ENCODE measurements at places on chromosomes 6 and 20.

GRCh38 chr6:150783813-150784212 lies 81.7 kb upstream of the MTHFD1L start:
- no peak for DNase-seq

GRCh38 chr20:46132705-46133120 lies 14.6 kb downstream of the CD40 start:
- peak; percentile 16 for DNase-seq

DNA sequence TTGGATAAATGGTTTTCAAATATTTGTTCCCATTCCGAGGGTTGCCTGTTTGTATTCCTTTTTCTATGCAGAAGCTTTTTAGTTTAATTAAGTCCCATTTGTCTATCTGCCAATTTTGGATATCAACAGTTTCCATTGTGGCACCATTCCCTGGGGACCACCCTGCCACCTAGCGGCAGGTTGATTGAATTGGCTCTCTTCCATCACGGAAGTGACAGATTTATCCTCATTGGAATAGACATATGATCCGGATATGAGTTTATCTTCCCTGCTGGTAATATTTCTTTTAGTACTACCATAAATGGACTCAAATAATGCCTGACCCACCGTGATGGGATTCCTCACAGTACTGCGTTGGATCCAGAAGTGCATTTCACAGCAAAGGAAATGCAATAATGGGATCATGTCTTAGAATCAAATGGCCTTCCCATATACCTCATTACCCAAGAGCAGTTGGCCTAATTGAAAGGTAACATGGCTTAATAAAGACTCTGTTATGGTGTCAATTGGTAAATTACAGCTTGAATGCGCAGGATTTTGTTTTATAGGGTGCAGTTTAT lies 327.0 kb downstream of the BMP2 start:
- no peak for DNase-seq

- no peak for DNase-seq
These were observed 93.2 kb downstream of the GMPR start for GRCh38 chr6:16331384-16332174.

GRCh38 chr20:49214571-49214970 lies 4.6 kb upstream of the DDX27 start:
- DNase-seq, result no peak

DNA sequence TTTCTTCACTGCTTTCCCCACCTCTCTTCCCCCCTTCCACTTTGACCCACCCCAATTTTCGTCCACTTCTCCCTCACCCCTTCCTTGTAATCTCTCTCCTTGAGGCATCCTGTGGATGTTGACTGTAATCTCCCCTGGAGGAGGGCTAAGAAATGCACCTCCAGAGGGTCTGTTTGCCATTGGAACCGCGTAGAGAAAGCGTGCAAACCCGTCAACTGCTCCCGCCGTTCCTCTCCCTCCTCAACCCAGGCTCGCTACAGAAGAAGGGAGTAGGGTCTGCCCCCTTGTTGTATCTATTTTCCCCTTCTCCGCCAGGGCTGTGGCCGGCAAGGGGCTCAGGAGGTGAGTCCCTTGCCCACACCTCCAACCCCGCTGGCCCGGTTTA lies 502 bp upstream of the HTR1E start:
- DNase-seq, result no peak

DNA sequence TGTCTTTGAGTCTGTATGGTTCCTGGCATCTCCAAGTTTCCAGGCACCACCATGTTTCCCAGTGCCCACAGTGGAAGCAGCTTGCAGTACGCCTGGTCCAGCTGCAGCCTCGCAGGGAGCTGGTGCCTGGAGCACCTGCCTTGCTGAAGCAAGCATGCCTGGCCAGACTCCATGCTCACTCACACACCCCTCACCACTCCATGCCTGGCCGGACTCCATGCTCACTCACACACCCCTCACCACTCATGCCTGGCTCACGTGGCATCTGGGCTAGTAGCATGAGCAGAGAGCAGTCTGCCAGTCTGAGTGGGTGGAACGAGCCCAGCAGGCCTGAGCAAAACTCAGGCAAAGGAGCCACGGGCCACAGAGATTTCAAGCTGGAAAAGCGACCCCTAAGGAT lies 214.3 kb downstream of the TFAP2C start:
- no peak for DNase-seq

DNA sequence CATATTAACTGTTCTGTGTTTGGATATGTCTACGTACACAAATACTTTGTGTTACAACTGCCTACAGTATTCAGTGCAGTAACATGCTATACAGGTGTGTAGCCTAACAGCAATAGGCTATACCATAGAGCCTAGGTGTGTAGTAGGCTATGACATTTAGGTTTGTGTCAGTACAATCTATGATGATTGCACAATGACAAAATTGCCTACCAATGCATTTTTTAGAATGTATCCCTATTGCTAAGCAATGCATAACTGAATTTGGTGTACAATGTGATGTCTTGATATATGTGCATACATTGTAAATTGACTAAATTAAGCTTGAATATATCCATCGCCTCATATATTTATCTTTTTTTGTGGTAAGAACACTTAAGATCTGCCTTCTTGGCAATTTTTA lies 48.9 kb downstream of the C6orf118 start:
- DNase-seq, result no peak

DNA sequence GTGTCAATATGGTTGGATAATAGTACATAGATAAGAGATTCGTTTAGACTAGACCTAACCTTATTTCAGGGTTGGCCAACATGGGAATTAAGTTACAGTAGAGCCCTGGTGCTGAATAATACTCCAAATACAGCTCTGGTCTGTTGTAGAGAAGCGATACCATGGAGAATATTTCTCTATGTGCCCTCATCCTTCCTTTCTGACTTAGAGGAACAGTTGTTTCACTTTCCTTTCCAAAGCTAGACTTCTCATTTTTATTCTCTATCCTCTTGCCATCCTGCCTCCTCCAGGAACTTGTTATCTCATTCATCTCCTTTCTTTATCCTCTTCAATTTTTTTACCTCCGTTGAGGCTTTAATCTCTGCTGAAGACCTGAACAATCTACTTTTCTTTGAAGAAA lies 68.9 kb downstream of the EDN1 start:
- DNase-seq, result no peak

DNA sequence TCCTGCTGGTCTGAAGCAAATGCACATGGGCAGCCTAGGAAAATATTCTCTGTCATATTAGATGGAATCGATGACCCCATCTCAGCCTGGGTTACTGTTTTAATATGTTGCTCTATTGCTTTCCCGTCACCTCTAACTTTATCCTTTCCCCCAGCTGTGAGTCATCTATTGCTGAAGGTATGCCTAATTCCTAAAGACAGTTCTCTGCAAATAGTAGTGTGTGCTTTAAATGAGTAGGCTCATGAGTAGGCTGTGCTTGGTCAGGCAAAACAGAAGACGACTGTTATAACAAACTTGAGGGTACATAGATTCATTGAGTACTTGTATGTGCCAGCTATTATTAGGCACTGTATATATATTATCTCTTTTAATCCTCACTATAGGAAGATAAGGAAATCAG lies 47.2 kb downstream of the CTNNBL1 start:
- DNase-seq, result no peak

GRCh38 chr20:3744806-3745685 lies 12.6 kb downstream of the HSPA12B start:
- no peak for DNase-seq

DNA sequence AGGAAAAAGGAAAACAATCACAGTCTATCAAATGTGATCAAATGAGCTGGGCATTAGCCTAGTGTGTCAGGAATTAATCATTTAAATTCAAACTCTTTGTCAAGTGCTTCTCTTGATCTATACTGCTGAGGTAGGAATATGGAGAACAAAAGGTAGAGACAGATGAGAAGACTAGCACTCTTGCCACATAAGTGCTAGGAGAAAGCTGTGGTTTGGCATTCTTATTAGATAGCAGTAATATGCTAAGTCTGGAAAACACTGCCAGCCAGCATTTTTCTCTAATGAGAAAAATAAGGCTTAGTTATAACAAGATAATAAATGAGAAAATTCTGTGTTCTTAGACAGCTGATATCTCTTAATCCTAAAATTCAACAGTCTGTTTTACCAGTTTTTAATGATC lies 38.9 kb downstream of the ORC3 start:
- no peak for DNase-seq

GRCh38 chr6:28371706-28372451 lies 22.1 kb downstream of the ZKSCAN3 start:
- no peak for DNase-seq

- no peak for DNase-seq
These were observed 19.2 kb upstream of the SSR1 start for GRCh38 chr6:7332090-7332745.

- no peak for DNase-seq
These were observed 88.3 kb upstream of the PAK5 start for GRCh38 chr20:9927224-9927623.

- no peak for DNase-seq
These were observed 76.9 kb downstream of the NCOA3 start for GRCh38 chr20:47578543-47578942.

DNA sequence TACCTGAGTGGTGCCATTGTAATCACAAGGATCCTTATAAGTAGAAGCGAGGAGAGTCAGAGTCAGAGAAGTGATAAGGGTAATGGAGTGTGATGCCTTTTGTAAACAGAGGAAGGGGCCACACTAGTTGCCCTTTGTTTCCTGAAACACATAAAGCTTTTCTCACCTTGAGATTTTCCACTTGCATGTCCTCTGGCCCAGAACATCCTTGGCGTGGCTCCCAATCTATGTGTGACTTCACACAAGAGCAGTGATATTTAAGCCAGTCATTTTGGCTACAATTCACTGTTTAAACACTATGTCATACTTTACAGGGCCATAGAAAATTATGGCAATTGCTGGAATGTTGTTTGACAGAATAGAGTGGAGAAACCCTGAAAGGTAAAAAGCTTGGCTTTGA lies 121.2 kb upstream of the BTN3A2 start:
- no peak for DNase-seq

DNA sequence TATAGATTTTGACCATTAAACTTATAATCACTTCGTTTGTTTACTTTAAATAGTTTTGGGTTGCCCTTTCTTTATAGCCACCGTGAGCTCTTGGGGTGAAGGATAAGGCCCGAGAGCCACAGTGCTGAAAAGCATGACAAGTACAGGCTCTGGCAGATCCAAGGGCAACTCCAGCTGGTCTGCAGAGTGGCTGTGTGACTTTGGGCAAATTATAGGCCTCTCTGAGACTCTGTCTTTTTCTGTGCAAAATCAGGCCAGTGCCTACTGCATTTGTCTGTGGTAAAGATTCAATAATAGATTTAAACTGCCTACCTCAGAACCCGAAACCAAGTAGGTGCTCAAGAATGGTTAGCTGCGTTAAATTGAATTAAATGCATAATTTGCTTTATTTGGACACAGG lies 511.3 kb downstream of the QKI start:
- DNase-seq, result no peak

DNA sequence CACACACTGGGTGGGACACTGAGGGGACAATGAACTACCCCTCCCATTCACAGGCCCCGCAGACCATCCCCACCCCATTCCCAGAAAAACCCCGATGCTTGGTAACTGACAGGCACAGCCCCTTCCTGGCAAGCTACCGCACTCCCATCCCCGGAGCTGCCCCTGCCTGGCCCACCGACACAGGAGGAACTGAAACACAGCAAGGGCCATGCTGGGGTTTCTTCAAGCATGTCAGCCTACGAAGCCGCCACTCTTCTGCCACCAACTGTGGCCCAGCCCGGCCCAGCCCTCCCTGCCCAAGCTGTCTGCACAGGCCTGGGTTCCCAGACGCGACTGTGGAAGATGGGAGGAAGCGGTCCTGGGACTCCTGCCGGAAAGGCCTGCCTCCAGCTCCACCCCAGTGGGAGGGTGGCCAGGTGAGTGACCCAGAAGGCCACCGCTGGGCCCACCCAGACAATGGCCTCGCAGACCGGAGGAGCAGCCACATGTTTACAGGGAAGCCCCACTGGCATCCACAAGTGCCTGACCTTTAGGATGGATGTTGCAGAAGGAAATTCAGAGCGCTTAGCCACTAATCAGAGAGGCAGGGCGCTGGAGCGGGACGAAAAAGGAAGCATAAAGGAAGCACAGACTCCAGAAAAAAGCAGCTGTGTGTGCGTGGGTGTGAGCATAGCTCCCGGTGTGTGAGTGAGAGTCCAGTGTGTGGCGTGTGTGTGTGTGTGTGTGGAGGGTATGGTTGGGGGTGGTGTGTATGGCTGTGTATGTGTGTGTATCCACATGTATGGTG lies 91.6 kb downstream of the PRND start:
- no peak for DNase-seq

GRCh38 chr6:151109361-151109760 lies 130.4 kb upstream of the AKAP12 start:
- DNase-seq, result no peak

DNA sequence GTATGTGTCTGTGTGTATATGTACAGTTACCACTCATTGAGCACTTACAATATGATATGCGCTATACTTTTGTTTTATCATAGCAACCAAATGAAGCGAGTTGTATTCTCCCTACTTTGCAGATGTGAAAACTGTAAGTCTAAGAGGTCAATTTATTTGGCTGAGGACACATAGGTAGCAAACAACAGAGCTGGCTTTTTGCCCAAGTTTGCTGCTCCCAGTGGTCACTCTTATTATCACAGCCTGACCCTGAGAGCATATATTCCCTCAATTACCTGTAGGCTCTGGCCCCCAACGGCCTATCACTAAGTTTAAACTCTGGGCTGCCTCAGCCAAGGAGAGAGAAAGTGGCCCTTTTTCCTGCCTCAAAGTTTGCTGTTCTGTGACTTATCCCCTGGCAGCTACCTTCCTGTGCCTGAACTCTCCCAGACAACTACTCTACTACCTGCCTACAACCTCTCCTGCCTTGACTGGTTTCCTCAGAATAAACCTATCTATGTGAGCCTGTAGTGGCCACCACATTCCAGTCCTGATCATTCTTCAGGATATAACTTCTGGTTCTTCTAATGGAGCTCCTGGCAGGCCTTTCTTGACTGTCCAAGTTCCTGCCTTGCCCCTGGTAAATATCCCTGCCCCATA lies 221.8 kb downstream of the FRK start:
- DNase-seq, result peak; percentile 6

GRCh38 chr6:117538615-117539014 lies 56.1 kb downstream of the DCBLD1 start:
- no peak for DNase-seq

DNA sequence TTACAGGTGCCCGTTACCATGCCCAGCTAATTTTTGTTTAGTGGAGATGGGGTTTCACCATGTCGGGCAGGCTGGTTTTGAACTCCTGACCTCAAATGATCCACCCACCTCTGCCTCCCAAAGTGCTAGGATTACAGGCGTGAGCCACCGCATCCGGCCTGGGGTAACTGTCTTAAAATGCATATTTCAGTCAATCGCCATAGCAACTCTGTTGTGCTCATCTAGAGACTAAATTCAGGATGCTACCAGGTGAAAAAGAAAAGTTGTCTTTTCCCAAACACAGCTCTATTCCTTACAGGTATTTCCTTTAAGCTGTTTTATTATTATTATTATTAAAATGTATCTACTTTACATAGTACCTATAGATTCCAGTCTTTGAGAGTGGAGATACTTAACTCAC lies 66.6 kb downstream of the RNF182 start:
- DNase-seq, result no peak

DNA sequence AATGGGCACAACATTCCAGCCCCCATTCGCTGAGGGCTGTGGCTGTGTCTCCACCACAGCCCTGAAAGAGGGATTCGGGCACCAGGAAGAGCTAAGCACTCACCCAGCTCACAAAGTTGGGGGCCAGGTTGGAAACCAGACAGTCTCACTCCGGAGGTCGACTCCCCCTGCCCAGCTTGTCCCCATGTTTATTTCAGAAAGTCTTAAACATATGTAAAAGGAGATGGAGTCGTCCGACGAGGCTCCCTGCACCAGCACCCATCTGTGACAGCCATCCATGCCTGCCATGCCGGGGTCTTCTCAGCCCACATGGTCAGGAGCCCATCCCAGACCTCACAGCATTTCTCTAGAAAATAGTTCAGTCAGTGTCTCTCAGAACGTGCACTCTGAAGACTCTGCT lies 63.6 kb upstream of the STX16 start:
- no peak for DNase-seq
